ENCODE measurements at places on chromosomes 12 and 14.
A peak's percentile ranks its signal among the peaks of the same experiment; 100 is the strongest.

DNA sequence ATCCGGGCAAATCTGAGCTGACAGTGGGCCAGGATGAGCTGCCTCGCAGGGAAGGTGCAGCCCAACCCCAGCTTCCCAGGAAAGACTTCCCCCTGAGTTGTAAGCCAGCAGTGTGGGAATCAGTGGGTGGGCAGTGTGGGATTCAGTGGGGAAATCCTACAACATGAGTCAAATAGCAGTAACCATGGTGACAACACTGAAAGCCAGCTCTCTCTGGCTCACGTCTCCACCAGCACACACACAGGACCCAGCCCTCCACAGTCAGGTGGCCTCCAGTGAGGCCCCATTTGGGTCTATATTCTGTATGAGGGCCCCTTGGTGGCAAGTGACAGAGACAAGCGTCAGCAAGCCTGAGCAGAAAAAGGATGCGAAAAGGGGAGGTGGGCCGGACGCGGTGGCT is 6.0 kb upstream of the LGALS3 start:
- DNase-seq: peak; percentile 73

DNA sequence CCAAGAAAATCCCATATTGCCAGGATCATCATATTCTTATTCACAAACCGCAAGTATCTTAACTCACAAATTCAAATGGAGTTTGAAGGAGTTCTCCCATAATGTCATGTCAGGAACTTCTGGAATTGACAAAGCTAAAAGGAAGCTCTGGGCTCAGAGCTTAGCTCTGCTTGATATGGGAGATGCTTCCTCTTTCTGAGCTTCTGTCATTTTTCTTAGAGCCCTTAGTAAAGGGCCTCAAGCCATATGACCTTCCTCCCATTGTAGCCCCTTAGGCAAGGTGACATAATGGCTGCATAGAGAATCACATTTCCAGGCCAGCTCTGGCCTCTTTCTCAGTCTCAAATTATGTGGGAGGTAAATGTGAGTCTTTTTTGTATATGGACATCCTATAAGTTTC is 40.9 kb downstream of the SLC4A8 start:
- DNase-seq: no peak

DNA sequence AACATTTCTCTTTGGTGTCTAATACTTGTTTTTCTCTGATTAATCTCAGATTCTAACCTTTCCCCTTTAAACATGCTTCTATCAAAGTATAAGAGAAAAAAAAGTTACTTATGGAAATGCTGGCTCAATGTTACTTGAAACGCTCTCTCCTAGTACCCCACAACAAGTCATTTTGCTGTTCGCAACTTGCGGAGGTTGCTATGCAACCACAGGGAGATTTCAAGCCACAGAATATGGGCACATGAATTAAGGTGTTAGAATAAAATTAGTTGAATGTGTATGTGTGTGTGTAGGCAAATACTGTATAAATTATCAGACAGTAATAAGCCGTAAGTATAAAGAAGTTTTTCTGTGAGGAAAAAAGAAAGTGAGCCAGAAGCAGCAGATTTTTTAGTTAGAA is 80.6 kb downstream of the CCDC59 start:
- DNase-seq: no peak

DNA sequence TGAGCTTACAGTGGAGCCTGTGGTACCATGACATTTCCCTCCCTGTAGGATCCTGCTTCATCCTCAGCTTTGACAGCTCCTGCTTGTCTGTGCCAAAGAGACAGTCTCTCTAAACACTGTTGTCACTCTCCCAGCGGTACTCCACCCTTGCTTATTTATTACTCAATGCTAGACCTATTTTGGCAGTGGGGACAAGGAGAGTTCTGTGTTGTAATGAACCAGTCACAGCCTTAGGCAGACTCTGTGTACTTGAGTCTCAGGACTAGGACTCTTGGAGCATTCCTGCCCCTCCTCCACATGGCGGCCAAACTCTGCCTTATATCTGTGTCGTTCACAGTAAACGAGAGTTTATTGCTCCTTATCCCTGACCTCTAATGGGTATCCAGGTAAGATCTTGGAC is 70.9 kb downstream of the PIK3C2G start:
- no peak for DNase-seq

GRCh38 chr14:54577977-54578376 is 11.0 kb downstream of the SAMD4A start:
- DNase-seq: no peak

GRCh38 chr12:29030006-29030405 is 119.1 kb upstream of the FAR2 start:
- no peak for DNase-seq

DNA sequence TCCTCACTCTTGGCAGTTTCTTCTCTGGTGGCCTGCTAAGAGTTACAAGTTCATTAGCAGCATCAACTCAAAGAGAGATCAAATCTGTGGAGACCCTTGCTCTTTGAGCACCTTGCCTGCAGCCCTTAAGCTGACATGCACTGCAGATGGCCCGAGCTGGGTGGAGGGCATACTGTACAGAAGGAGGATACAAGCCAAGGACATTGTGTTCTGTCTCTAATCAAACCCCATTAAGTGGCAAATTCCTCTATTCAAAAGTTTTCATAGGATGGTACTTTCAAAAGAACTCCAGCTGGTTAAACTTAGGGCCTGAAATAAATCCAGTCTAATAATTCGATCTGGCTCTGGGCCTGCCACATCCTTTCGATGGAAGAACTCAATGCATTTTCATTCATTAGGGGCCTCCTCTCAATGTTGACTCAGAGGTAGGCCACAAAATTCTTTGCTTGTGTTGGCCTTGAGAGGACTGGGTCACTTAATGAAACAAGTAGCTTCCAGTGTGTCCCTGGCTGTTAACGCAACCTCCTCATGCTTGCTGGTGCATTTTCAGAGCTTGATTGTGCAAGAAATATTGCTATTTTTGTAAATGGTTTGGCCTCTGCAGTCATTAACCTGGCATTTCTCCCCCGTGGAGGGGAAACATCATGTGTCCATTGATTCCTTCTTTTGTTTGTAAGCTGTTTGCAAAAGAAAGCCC is 318.2 kb downstream of the NUAK1 start:
- peak; percentile 86 for DNase-seq

DNA sequence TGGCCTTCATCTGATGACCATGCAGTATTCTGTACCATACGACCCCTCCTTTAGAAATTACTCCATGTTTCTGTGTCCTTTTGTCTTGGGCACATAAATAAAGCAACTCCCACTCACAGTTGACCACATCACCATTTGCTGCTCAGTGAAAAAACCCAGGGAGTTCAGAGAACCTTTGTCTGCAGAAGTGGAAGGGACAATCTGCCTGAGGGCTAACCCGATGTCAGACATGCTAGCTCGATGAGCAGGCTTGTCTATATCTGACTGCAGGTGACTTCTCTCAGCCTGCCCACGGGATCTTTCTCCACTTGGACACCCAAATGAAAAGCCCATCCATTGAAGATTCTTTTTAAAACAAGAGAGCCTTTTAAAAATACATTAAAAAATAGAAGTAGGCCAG is 45.7 kb upstream of the GRIP1 start:
- DNase-seq: no peak

DNA sequence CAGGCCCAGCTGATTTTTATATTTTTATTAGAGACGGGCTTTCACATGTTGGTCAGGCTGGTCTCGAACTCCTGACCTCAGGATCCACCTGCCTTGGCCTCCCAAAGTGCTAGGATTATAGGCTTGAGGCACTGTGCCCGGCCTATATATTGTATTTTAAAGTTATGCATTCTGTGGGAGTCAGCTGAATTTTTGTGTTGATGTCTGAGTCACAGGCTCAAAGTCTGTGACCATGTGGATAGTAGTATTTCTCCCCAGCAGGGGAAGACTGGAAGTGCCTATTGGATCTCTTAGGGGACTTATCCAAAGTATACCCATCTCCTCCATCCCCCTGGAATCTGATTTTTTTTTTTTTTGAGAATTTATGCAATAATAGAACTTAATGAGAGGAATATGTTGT is 43.8 kb upstream of the ATF1 start:
- DNase-seq: no peak

- DNase-seq: no peak
These were observed 48.2 kb downstream of the PLEKHA5 start for GRCh38 chr12:19177754-19178153.

DNA sequence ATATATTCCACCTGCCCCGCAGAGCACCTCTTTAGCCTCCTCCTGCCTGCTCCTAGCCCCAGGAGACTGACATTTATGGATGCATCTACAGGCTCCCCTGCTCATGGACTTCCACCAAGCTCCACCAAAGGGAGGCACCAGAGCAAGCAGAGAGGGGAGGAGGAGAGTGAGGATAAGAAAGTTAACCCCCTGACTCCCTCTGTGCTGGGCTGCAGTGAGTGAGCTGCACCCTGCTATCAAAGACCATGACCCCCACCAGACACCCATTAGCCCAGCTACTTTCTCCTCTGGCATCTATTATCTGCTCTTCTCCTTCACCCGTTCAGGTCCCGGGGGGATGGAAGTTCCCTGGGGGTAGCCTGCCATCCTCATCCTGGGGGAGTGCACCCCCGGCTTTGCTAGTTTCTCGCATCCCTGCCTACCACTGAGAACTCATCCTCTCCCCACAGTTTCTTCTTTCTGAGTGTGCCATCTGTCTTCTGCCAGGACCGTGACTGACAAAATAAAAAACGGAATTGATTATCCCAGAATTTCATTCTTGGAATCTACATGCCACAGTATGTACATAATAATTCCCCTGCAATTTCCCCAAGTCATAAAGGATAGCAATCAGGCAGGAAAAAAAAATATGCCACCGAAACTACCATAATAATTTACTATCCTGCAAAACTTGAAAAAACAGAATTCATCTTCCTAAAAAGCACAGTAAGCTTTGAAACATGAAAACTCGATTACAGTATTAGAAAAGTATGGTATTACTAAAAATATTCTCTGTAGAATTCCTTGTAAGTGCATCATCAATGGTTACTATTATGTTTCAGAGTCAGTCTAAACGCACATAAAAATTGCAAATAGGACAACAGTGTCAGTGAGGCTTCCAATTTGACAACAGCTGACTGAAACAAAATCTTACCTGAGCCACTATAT is 45.2 kb downstream of the FOXN3 start:
- DNase-seq: no peak

GRCh38 chr14:32821964-32822653 is 116.6 kb upstream of the NPAS3 start:
- no peak for DNase-seq

DNA sequence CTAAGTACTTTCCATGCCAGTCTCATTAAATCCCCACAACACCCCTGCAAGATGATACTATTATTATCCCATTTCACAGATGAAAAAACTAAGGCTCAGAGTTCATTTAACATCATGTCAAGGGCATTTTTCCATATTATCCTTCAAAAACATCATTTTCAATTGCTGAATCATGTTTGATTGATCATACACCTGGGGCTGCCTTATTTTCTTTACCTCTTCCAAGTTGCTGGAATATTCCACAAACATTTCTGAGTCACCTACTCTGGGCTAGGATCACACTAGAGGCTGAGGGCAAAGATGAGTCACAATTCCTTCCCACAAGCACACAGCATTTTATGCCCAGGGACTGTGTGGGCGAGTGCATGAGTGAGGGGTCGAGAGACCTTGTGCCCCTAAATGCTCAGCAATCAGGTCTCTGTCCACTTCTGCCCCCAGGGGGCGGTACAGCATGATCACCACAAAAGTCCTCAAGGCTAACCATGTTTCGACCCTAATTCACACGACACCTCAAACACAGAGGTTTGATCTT is 14.1 kb upstream of the TMEM119 start:
- DNase-seq: peak; percentile 31

GRCh38 chr12:88207921-88208620 is 66.0 kb downstream of the TMTC3 start:
- DNase-seq: no peak

DNA sequence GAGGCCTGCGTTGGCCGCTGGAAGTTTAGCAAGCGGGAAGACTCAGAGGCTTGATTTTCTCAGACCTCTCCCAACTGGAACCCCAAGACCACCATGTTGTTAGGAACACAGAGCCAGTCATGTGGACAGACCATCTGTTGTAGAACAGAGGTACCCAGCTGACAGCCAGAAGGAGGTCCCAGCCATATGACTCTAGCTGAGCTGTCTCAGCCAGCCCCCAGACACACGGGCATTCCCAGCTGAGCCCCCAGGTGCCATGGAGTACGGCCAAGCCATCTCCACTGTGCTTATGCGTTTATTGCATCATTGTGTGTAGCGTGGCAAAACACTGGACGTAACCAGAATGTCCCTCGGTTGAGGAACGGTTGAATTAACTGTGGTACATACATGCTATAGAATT is 421.9 kb downstream of the TMEM132D start:
- no peak for DNase-seq

GRCh38 chr14:75138492-75138891 is 11.6 kb upstream of the NEK9 start:
- DNase-seq: no peak

DNA sequence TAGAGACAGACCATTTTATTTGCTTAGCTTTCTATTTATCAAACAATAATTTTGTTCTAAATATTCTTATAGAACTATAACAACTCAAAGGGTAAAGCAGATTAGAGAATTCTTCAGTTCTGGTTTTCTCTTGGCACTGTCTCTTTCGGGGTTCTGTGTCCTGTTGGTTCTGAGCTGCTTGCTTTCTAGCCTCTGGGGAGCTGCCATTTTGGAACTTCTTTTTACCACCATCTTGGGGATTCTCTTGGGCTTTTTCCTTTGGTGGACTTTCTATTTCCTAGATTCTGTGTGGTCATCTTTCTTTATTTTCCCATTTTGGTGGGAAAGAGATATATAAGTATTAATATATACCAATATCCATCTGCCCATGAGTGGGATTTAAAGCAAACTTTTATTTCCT is 467.7 kb downstream of the PCNX1 start:
- no peak for DNase-seq

GRCh38 chr12:42677461-42677860 is 87.9 kb upstream of the PRICKLE1 start:
- no peak for DNase-seq

DNA sequence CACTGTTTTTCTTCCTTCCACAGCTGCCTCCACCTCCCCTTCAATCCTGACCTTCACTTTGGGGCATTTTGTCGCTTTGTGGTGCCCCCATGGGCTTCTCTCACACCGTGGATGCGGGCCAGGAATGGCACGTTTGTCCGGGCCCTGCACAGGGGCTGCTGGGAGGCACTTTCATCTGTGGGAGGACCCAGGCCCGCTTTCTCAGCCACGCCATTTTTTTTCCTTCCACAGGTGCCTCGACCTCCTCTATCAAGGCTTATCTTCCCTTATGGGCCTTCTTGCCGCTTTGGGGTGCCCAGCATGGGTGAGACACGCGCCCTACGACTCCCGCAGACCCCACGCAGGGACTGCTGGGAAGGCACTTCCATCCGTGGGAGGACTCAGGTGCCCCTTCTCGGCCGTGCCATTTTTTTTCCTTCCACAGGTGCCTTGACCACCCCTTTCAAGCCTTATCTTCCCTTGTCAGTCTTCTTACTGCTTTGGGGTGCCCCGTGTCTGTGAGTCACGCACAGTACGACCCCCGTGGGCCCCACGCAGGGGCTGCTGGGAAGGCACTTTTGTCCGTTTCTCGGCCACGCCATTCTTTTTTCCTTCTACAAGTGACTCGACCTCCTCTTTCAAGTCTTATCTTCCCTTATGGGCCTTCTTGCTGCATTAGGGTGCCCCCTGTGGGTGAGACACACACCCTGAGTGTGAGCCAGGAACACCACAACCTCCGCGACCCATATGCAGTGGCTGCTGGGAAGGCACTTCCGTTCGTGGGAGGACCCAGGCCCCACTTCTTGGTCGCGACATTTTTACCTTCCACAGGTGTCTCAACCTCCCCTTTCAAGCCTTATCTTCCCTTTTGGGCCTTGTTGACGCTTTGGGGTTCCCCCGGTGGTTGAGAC is 270.7 kb downstream of the ALG10 start:
- DNase-seq: no peak

All from AG04449 (cell line).